Left ventricle myocardium inferior (tissue), 1 donor: ENCODE measurements at places on chromosomes 16 and 17. TPM values are rescaled to one million over a fixed set of nuclear protein-coding genes. Genes with fewer than 3 reads are reported as not detected.

DNA sequence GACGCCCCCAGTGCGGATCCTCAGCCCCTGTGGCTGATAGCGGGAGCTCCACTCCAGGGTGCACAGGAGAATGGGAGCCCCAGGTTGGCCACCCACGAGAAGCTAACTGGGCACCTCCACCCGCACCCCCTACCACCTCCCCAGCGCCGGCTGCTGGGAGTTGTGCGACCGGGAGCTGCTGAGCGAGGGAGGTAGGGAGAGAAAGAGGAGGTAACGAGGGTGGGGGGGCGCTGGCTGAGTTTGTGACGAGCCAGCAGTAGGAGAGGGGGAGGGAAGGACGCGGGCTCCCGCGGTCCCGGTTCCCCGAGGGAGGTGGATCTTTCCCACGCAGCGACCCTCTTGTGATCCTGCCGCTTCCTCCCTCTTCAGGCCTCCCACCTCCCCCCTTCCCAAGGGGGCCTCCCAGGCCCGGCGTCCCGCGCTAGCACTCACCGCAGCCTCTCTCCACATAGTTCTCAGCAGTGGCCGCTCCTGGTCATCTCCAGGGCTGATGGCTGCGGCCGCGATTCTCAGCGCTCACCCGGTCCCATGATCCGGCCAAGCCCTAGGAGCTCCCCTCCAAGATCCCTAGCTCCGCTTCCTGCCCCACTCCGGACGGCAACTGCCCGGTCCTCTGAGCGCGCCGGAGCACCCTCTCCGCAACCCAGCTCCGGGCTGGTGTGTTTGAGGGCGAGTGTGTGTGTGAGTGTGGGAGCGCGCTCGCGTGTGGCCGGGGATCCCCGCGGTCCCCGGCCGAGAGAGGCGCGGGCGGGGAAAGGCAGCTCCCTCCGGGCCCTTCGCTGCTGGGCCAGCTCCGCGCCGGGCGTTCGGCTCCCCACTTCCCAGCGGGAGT is at the start of gene GRIN2A:
TSS of gene GRIN2A (minus strand) at position 207 of the 832 bp plus-strand sequence. CDS start 2,017 bp downstream, outside the sequence.
- H3K4me1 ChIP-seq = peaks cover 27% of the 10 kb centered on the region
- no peak for DNase-seq
- H3K4me3 ChIP-seq = peak within 1 kb of the TSS; percentile 61
- H3K36me3 ChIP-seq = no peaks in the 10 kb centered on the region

DNA sequence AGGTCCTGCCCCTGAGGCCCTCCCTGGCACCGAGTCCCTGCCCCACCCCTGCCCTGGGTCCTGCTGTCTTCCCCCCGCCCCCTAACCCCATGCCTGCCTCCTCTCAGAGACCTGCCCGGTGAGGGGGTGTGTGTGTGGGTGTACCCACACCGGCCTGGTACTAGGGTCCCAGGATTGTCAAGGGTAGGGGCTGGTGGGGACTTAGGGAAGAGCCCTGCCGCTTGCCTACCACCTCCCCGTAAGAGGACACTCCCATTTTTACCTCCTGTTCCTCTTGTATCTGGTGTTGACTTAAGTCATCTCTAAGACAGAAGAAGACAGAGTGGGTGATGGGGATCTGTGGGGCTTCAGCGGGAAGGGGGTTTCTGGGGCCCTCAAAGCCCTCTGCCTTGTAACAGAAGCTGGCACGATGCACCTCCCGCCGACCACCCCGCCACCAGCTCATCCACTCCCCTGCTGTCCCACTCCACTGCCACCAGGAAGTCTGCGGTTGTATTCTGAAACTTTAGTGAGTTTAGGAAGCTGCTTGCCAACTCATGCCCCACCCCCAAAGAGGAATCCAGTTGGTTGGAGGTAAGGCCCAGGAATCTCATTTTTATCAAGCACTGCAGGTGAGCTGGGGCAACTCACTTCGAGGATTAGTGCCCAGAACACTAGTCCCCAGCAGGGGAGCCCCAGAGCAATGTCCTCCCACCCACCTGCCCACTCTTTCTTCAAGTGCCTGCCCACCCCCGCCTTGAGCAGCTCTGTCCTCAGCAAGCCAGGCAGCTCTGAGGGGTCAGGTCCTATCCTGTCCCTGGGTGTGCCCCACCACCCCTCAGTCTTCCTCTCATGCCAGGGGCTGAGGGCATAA is 5.6 kb downstream of the SPATA32 start:
- peaks cover 17% of the 10 kb centered on the region for H3K4me1 ChIP-seq
- DNase-seq = no peak
- H3K27ac ChIP-seq = no peak overlapping the region
- no peak overlapping the region for H3K4me3 ChIP-seq

DNA sequence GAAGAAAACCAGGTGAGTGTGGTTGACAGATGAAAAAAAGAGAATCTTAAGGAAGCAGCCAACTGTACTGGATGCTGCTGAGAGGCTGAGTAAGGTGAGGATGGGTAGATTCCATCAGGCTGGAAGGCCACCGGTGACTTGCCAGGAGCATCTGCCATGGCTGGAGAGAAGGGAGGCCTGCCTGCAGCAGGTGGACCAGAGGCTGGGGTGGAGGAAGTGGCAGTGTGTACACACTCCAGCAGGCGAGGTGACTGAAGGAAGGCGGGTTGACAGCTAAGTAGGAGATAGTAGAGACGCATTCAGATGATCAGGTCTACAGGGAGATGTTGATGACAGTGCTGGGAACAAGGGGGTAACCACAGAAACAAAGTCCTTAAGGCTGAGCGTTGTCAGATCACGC is 69.5 kb downstream of the USP43 start:
- no peak for DNase-seq
- H3K4me3 ChIP-seq = no peak overlapping the region
- H3K4me1 ChIP-seq = no peaks in the 10 kb centered on the region
- no peak overlapping the region for H3K27ac ChIP-seq
- H3K27me3 ChIP-seq = peaks cover 29% of the 10 kb centered on the region
- no peaks in the 10 kb centered on the region for H3K36me3 ChIP-seq

DNA sequence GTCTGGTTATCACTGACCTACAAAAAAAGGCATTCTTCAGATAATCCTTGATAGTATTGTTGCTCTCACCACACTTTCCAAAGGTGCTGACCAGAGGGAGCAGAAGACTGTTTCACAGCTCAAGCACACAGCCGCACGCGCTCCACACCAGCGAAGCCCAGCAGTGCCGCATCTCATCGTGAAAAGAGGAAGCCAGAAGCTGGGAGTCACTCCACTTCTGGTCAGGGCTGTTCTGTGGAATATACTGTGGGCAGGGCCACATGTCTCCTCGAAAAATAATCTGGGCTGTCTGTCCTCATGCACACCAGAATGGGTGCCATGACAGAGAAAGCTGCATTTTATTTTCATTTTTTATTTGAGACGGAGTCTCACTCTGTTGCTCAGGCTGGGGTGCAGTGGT is 7.3 kb upstream of the PRSS36 start:
- no peak overlapping the region for H3K27ac ChIP-seq
- no peak overlapping the region for H3K4me3 ChIP-seq
- no peak for DNase-seq
- H3K27me3 ChIP-seq = peaks cover 6% of the 10 kb centered on the region
- H3K36me3 ChIP-seq = no peaks in the 10 kb centered on the region

- peaks cover 10% of the 10 kb centered on the region for H3K4me1 ChIP-seq
- no peak for DNase-seq
- no peak overlapping the region for H3K4me3 ChIP-seq
- peaks cover 8% of the 10 kb centered on the region for H3K27me3 ChIP-seq
- no peaks in the 10 kb centered on the region for H3K36me3 ChIP-seq
- H3K27ac ChIP-seq = no peak overlapping the region
These were observed 7.3 kb upstream of the SLC5A10 start for GRCh38 chr17:18944646-18945045.

DNA sequence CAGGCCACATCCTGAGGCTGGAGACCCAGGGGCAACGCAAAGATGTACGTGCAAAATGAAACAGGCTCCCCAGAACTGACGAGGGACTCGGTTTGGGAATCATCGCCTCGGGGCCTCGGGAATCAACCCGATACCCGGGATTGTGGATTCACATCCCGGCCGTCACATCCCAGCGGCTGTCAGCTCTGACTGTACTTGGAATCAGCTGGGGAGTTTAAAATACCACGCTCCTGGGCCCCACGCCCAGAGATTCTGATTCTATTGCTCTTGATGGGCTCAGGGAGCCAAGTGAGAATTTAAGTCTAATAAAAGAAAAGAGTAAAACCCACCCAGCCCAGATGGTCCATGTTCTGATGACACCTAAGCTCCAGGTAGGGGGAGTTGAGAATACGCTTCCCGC is 42.2 kb downstream of the MRM3 start:
- no peak overlapping the region for H3K4me3 ChIP-seq
- DNase-seq = no peak
- H3K4me1 ChIP-seq = no peaks in the 10 kb centered on the region
- no peaks in the 10 kb centered on the region for H3K27me3 ChIP-seq

DNA sequence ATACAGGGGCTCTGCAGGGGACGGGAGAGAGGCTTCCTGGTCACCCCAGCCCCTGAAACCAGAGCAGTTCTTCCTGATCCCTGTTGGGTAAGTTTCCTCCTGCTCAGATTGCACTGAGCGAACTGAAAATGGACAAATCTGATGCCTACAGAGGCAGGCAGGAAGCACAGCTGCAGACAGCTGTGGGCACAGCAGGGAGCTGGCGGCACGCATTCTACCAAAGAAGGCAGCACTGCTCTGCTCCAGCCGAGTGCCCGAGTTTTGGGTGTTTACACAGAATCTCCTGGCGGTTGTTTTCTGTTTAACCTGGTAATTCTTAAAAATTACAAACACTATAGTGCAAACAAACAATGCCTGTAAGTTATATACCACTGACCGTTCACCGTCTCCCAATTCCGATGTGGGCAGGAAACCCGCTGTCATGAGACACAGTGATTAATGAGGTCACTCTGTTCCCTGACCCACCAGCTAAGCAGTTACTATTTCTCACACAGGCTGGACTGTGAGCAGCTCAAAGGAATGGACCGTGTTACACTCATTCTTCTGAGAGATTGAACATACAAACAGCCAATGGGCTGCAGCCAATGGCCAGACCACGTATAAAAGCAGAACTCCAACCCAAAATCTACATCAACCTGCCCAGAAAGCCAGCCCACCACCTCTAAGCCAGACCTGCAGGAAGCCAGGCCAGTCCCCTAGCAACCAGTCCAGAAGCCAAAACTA is 25.5 kb downstream of the NSMCE1 start:
- H3K4me1 ChIP-seq = peaks cover 69% of the 10 kb centered on the region
- no peaks in the 10 kb centered on the region for H3K36me3 ChIP-seq

DNA sequence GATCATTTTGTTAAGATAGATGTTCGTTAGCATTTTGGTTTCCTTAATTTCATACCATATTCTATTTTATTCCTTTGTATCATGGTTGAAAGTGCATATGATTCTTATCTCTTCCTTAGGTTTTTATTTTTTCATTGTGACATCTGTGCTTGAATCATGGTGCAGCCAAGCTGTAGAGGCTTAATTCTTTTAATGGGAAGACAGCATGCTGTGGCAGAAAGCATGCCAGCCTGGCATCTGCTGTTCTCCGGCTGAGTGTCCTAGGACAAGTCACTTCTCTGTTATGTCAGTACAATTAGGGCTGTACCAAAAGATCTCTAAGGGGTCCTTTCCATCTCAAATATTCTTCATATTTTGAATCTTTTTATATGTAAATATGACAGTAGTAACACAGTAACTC is 68.5 kb upstream of the PMFBP1 start:
- H3K27me3 ChIP-seq = peaks cover 17% of the 10 kb centered on the region
- H3K36me3 ChIP-seq = no peaks in the 10 kb centered on the region
- no peak overlapping the region for H3K27ac ChIP-seq
- no peak overlapping the region for H3K4me3 ChIP-seq
- H3K4me1 ChIP-seq = no peaks in the 10 kb centered on the region
- no peak for DNase-seq

DNA sequence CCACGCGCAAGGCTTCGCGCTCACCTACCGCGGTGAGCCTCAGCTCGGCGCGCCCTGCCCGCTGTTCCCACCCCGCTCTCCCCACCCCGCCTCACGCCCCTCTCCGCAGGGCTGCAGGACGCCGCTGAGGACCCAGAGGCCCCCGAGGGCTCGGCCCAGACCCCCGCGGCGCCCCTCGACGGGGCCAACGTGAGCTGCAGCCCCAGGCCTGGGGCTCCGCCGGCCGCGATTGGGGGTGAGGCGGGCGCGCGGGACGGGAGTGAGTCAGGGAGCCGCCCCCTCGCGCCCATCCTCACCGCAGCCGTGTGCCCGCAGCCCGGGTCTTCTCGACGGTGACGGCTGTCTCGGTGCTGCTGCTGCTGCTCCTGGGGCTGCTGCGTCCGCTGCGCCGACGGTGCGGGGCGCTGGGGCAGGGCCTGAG is 1.9 kb upstream of the PAQR4 start:
- peaks cover 4% of the 10 kb centered on the region for H3K36me3 ChIP-seq
- DNase-seq = no peak
- peaks cover 64% of the 10 kb centered on the region for H3K27me3 ChIP-seq
- H3K27ac ChIP-seq = no peak overlapping the region
- H3K4me3 ChIP-seq = peak overlapping the region; percentile 56
- H3K4me1 ChIP-seq = peaks cover 82% of the 10 kb centered on the region

DNA sequence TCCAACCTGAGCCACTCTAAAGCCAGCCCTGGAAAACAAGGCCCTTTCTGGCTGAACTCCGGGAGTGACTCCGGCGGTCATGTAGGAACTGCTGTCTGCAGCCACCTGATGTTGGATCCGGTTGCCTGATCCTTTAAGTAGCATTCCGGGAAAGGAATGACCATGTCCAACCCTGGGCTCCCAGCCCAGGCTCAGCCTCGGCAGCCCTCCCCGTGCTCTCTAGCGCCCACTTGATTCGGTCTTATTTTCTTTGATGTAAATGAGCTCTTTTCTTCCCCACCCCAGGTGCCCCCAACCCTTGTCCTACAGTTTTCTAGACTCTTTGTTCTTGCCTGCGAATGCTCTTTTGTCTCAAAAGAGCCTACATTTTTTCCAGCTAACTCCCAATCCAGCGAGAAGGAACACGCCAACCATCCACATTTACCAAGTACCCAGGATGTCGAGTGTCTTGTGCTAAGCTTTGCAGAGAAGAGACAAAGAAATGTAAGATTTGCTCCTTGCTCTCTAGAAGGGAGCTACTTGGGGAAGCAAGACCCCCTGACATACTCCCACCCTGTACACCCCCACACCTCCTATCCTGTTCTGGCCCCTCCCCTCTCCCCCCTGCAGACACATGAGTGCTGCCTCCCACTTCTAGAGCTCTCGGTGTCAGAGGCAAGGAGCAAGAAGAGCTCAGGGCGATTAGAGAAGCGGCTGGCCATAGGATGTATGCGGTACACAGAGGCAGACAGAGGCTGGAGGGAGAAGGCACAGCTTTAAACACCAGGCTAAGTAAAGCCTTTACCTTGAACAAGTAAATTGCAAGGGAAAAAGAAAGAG is 53.8 kb downstream of the COG7 start:
- no peak overlapping the region for H3K4me3 ChIP-seq
- H3K27me3 ChIP-seq = no peaks in the 10 kb centered on the region
- H3K36me3 ChIP-seq = peaks cover 81% of the 10 kb centered on the region

- H3K4me3 ChIP-seq = no peak overlapping the region
- H3K36me3 ChIP-seq = no peaks in the 10 kb centered on the region
- no peak for DNase-seq
- H3K27ac ChIP-seq = no peak overlapping the region
- H3K27me3 ChIP-seq = no peaks in the 10 kb centered on the region
These were observed 11.7 kb upstream of the TAOK1 start for GRCh38 chr17:29378500-29378899.

Gene PGAP6
- total RNA-seq = 30.4 TPM

Gene MYLK3
- total RNA-seq = 256 TPM

Gene FZD2
- total RNA-seq = 4.0 TPM

Gene YPEL3
- total RNA-seq = 54.4 TPM

Gene SKAP1
- 0.27 TPM for total RNA-seq

Gene NT5M
- 11.2 TPM for total RNA-seq

Gene KRT31
- not detected for total RNA-seq

Gene TTLL6
- total RNA-seq = not detected

Gene CD300E
- total RNA-seq = 0.30 TPM
